NK-92 treated with Interleukin-12 subunit alpha and Interleukin-12 subunit beta, amount 100 ng/mL, for 24 hours (cell line): ENCODE measurements at places on chromosomes 11 and 22.

DNA sequence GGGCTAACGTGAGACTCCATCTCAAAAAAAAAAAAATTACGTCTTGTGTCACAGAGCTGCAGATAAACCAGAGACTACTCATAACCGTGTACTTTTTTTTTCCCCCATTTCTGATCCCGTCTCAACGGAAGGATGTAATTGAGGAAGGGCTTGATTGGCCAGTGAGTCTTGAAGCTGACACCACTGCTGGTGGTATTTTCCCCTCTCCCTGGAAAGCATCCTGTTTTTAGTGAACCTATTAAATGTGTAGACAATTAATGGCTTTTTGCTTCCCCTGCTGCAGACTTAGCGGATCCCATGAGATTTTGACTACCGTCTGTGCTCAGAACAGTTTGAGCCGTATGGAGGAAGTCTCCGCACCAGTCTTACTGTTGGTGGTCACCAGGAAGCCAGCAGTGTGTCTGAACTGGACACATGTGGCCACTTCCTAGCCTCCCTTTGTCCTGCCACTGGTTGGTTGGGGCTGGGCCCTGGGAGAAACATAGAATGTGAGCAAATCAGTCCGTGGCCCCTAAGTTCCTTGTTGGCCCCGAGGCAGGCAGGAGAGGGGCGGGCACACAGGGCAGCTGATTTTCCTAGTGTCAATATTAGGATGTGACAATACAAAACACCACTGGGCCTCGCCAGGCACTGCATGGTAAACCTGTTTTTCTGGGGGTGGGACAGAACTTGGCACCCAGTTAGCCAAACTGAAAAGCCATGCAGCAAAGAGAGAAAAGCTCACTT lies 3.1 kb downstream of the BIK start:
- no peak for DNase-seq

DNA sequence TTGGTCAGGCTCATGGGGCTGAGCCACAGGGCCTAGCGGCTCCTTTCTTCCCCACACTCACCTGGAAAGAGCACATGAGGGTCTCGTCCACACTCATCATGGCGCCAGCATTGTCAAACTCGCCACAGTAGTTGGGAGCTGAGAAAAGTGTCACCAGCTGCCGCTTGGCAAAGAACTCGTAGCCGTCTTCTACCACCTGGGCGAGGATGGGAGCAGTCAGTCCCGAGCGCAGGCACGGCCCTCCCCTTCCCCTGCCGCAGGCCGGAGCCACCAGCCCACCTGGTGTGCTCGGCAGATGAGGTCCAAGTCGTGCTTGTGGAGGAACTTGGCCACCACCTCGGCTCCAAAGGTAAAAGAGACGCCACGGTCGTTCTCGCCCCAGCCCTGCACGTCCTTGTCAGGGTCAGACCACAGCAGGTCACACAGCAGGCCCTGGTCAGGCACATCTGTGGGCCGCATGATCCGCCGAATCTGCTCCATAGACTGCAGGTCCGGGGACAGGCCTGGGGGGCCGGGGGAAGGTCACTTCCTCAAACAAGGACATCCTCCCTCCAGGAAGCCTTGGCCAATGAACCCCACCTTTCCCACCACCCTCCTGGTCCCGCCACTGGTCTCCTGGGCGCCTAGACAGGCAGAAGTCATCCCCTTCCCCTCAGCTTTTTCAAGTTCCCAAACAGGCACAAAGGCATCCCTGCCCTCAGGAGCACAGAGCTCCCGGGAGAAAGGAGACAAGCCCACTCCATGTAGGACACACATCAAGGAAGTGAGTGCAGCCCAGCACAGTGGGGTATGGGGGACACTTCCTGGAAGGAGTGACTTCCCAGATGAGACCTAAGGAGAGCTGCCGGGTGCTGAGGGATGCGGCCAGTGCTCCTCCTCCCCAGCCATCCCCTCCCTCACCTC lies 2.7 kb downstream of the PPP1CA start:
- DNase-seq, result no peak

DNA sequence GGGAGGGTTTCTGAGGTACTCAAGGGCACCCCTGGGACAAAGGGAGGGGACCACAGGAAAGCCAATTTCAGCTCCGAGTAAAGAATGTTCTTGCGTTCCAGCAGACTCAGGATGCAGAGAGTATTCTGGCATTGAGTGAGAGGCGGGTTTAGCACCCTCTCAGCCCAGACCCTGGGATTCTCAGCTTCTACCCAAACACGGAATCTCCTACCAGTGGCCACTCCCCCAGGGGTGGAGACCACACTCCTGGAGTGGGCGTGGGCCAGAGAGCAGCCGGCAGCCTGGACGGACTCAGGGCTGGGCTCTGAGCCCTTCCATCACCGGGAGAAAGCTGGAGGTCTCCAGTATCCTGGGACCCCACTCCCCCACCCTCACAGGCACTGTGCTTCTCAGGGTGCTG lies 26.1 kb upstream of the TTLL12 start:
- no peak for DNase-seq

DNA sequence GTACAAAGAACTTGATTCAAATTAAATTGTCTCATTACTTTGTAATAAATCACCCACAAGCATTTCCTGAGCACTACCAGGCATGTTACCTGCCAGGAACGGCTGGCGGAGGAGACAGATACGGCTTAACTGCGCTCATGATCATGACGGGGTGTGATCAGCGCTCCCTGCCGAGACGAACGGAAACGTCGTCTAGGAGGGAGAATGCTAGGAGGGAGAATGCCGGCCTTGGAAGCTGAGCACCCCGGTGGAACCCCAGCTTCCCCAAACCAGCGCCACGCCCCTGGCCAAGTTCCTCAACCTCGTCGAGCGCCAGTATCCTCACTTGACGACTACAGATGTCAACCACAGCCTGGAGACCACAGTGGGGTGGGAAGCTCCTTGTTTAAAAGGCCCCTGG lies 272.8 kb downstream of the CTTN start:
- no peak for DNase-seq

DNA sequence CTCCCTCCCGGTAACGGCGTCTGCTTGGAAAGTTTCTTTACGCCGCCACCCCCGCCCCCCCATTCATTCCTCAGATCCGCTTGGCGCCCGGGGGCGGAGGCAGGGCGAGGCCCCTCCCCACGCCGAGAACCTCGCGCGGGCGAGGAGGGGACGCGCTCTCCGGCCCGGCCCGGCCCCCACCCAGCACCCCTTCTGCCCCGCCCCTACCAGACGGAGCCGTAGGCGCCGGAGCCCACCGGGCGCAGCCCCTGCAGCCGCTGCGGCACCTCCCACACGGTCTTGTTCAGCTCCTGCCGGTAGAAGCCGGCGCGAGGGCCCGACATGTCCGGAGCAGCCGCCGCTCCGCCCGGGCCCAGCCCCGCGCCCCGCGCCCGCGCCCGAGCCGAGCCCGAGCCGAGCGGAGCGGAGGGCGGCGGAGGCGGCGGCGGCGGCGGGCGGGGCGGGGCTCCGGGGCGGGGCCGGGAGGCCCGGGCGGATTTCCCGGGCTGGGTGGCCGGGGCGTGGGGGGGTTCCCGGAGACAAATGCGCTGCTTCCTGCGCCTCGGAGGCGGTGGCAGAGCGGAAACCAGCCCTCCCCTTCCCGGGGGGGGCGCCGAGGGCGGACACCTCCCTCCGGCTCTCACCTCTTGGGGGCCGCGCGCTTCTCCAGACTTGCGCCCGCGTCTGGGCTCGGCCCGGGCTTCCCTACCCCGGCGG lies at the start of gene MAPK11:
TSS of gene MAPK11 (minus strand) at position 411 of the 696 bp plus-strand sequence. CDS start at position 323, 88 bp downstream.
- peak; percentile 64 for DNase-seq

- DNase-seq, result no peak
Observed at GRCh38 chr22:50188356-50188755, 2.6 kb downstream of the TRABD start.

DNA sequence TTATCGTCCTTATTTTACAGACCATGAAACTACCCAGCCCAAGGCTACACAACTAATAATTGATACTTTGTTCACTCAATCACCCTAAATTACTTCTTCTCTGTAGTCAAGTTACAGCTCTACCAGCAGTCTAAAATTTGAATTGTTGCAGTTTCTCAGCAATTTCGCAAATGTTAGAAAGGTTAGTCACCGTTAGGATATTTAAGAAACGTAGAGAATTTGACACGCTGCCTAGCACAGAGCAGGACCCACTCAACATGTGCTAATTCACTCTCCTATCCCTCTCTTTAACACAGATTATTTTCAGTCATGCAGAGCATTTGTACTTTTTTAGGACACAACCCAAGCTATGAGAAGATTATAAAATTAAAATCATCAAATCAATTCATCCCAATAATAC lies 771.1 kb upstream of the LUZP2 start:
- no peak for DNase-seq

DNA sequence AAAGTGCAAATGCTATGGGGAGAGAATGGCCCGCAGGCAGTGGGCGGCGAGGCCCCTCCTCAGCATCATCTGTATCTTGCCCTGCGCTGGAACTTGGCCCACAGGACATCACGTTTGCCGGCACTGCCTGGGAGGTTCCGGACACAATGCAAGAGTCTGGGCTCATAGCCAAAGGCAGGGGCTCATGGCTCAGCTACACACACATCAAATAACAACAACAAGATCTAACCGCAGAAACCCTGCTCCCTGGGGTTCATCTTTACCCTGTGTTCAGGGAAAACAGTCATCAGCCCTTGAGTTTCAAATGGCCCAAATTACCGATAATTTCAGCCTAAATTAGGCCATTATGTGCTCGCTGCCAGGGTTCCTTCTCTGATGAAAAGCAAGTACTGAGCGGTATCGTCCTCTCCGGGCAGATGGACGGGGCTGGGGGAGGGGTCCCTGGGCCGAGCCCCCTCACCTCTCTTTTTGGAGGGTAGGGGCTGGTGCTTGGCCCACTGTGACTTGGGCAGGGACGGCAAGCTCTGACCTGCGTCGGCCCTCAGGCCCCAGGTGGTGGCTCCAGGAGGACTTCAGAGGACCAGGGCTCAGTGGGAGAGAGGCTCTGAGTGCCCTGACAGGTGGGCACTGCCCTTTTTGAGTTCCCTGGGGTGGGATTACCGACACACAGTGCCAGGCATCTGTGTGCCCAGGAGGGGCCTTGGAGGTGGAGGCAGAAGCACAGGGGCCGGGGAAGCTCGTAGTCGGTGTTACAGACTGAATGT lies 25.0 kb upstream of the GAL start:
- no peak for DNase-seq

GRCh38 chr11:83312430-83312829 lies 26.3 kb upstream of the CCDC90B start:
- no peak for DNase-seq
